Activated CD8-positive, alpha-beta memory T cell treated with anti-CD3 and anti-CD28 coated beads for 1 hour (primary cell): ENCODE measurements at places on chromosomes 3 and 15.

DNA sequence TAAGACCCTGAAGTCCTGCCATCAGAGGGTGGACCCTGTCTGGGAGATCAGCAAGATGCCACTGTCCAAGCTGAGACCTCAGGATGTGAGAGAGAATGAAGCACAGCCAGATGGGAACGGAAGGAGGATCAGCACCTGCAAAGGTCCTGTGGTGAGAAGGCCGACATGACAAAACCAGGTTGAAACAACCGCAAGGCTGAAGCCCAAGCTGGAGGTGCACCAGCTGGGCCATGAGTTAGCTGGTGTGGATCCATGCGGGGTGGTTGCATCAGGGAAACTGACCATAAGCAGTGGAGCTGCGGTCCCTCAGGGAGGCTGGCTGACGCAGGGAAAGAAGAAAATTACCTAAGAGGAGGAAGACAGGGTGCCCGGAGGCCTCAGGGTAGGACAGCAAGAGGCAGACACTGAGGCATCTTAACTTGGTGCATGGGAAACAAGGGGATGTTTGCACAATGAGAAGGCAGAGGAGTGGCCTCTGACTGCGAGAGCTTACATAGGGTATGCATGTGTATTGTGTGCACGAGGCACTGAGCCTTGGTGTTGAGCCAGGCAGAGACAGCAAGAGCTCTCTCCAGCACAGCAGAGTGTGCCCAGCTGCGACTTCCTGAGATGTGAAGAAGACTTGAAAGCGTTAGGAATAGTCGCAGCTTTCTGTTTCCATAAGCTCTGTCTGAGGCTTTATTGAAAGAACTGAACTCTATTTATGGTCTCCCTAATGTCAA, 497.7 kb downstream of the OCA2 start:
- no peak for DNase-seq

- DNase-seq, result no peak
Observed at GRCh38 chr3:99921986-99922385, 104.3 kb downstream of the CMSS1 start.

DNA sequence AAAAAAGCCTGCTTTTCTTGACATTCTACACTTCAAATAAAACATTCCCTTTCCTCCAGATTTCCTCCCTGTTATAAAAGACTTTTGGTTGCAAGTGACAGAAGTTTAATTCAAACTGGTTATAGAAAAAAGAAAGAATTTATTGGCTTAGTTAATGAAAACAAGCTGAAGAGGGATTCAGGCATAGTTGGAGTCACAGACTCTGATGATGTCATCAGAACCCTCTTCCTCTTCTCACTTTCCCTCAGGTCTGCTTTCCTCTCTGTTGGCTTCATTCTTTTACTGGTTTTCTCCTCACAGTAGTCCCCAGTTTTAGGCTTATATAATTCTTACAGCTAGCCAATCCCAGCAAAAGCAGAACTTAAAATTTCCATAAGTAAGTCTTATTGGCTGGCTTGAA, 32.0 kb upstream of the MBNL1 start:
- no peak for DNase-seq

GRCh38 chr3:54988302-54988837, 60.5 kb upstream of the LRTM1 start:
- no peak for DNase-seq

DNA sequence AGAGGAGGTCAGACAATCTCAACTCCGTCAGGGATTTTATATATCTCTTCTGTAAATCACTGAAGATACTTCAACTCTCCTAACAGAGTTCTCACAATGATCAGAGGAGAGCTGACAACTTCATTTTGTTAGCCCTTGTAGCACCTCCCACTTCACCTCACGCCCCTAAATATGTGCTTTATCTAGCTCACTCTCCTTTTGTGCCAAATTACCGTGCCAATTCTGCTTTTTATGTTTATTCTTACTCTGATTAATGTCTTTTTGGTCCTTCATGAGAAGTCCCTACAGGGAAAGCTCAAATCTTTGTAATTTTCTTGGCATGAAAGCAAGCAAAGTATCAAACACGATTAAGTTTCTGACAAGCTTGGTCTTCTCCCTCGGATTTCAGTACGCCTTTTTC, 636.1 kb upstream of the NAALADL2 start:
- DNase-seq, result no peak

DNA sequence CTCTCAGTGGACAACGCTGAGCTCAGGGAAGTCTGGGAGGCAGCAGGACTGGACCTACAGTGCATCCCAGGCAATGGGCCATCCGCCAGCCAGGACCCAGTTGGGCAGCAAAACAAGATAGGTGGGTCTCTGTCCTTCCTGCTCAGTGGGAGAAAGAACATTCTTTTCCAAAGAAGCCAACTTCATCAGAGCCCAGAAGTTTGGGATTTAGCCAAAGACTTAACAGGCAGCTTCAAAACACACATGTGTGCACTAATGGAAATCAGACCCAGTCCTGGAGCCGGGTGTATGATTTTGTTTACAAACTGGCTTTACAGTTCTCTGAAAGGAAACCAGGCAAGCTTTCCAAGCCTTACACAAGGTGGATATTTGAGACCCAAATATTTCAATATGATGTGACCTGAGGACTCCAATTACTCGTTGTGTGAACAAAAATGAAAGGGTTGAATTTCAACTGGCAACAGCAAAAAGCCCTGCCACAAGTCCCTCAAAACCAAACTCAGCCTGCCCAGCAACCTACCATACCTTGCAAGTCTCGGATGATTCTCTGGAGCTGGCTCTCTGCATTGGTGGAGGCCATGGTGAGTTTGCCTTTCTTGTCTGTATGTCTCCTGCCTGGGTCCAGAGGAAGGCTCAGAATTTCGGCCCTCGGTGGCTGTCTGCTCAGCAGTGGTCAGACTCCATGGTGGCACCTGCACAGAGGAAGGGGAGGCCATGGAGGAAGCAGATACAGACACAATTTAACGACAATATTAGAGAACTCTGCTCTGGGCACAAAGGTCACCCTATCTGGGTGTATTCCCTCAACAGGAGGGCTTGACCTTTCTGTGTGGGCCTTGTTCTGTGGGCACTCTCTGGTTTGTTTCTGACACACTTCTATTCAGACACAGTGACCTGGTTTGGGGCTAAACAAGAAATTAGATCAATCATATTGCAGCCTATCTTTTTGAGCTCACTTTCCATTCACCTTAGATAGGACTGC, 11.0 kb downstream of the FYCO1 start:
- DNase-seq, result no peak

DNA sequence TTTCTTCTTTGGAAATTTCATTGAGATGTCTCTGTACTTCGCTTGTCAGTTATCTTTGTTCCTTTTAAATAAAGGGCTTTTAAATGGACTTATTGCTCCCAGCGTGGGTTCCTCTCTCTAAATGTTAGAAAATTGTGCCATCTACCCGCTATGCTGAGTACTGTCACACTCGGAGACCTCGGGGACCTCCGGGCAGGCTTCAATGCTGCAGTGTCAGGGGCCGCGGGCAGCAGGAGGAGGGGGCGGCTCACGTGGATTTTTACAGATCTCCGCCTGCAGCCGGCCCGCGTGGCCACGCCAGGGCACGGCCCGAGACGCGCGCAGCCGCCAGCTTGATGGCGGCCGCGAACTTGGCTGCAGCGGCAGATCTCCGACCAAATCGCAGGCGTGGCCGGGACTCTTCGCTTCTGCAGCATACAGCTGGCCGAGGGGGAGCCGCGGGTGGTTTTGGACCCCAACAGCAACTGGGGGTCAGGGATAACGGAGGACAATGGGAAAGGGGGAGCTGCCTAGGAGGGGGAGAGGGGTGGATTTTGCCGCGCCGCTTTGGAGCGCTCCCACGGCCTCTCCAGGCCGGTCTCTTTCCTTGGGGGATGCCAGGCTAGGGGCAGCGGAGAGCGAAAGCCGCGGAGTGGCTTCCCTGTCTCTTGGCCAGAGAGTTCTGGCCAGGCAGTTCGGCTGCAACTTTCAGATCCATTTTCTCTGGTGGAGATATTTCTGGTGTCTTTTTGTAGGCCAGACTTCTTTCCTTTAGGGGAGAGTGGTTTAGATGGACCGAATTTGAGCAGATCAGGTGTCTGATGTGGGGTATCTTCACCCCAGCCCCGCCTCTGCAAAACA, 15.3 kb downstream of the NR2F2 start:
- no peak for DNase-seq

- DNase-seq, result no peak
Observed at GRCh38 chr15:25635191-25635590, 196.4 kb upstream of the UBE3A start.

GRCh38 chr3:193686665-193687483, 93.9 kb downstream of the OPA1 start:
- DNase-seq, result no peak

DNA sequence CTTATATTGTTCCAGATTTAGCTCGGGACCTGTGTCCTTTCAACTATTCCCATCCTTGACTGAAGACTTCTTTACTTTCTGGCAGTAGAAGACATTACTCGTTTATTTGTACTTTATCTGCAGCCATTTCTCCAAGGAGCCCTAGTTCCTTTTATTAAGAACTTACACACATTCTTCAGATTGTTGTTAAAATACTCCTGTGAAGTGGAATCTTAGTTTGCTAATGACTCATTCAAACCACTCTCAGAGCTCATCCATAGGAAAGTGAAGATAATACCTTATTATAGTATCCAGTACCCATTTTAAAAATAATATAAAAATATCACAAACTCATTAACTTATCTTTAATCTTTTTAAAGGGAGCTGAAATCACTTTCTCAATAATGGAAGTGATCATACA, 63.5 kb downstream of the C3orf70 start:
- no peak for DNase-seq

DNA sequence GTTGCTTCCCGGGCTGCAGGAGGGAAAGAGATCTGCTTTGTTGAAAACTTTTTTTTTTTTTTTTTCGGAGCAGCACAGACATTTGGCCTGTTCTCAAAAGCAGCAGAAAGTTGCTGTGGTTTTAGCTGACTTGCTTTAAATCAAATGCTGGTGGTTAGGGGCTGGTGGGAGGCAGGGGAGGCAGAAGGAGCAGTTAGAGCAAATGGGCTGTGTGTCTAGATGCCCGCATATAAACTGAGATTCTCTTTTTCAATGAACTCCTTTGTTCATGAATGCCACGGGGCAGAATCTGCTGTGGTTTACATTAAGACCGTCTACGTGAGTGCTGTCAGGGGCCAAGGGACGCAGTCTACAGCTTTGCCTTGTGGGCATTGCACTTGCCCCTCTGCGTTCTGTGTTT, 95.9 kb downstream of the FLNB start:
- no peak for DNase-seq

GRCh38 chr3:118059096-118059495, 975.5 kb downstream of the IGSF11 start:
- DNase-seq, result no peak

DNA sequence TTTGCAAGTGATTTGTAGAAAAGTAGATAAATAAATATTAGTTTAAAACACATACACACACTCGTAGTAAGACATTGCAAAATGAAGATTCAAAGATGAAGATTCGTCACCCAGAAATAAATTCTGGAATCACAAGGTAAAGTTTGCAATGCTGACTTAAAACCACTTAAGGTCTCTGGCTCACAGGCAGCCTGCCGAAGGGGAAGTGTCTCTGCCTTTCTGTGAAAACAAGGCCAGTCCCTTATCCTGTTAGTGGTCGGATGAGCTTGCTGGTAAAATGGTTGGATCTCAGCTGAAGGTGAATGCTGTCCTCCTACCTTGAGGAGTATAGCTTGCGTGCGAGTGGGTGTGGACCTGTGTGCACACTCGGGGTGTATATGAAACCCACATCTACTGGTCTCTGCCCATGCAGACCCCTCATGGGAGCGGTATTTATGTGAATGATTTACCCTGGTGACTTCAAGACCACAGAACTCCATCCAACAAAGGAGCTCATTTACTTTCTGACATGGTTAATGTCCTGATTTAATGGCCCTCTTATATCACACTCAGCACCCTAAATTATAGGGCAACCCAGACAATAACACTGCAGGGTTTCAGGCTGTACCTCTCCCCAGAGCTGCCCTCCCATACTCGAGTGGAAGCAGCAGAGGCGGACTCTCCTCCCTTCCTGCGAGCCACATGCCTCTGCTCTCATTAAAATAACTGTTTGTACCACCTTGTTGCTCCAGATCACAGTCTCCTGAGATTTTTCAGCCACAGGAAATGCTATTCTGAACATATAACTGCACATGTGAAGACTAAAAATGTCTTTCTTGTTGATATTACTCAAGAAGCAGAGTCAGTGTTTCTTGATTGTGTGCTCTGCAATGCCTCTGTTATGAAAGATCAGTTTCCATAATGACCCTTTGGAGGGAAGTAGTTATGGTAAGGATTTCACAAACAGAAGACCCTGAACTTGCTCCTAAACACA, 45.9 kb upstream of the ALDH1A3 start:
- DNase-seq, result no peak

DNA sequence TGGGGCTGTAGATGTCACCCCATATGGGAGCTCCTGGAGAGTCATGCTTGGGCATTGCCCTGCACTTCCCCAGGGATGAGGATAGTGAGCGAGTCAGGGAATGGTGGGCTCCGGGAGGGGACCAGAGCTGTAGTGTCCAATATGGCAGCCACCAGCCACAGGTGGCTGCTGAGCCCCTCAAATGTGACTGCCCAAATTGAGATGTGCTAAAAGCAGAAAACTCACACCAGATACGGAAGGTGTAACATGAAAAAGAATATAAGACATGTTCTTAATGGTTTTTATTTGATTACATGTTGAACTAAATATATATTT, 31.7 kb downstream of the GRIP2 start:
- DNase-seq, result no peak

DNA sequence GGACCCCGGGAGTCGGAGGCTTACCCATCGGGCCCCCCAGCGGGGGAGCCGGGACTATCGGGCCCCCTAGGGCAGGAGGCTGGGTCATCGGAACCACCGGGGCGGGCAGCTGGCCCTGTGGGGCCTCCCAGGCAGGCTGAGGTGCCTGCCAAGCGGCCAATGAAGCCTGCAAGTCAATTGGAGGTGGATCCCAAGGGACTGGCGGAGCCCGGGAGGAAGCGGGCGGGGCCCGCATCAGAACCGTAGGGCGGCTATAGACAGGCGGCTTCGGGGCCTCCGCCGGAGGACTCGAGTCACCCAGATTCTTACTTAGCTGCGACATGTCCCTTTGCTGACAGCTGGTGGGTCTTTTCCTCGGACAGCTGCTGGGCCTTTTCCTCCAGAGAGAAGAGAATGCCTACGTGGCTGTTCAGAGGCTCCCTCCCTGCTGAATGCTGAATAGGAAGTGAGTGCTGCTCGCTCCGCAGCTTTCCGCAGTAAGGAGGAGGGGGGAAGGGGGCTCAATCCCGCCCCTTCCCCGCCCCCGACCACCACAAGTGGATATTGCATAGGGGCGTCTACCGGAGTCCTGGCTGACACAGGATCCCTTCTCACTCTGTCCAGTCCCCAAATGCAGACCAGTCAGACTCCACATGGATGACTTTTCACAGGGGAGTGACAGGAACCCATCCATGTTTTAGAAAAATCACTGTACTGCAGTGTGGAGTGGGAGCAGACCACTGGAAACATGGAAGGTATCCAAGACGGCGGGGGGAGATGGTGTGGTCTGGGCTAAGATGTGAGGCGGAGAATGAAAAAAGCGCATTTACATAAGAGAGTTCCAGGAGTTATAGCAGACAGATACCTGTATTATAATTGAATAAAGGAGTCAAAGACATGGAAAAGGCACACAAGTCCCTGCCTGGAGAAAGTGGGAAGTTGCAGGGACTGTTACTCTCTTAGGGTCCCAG, at the start of gene MAGEL2:
TSS of gene MAGEL2 (minus strand) at position 447 of the 950 bp plus-strand sequence. CDS start at position 322, 125 bp downstream.
- no peak for DNase-seq

- DNase-seq, result no peak
Observed at GRCh38 chr3:75049533-75049932, 435.1 kb upstream of the CNTN3 start.
